ENCODE measurements at places on chromosomes 4 and X.
A peak's percentile ranks its signal among the peaks of the same experiment; 100 is the strongest.

GRCh38 chr4:17206829-17207801 is 304.8 kb downstream of the QDPR start:
- no peak for DNase-seq

DNA sequence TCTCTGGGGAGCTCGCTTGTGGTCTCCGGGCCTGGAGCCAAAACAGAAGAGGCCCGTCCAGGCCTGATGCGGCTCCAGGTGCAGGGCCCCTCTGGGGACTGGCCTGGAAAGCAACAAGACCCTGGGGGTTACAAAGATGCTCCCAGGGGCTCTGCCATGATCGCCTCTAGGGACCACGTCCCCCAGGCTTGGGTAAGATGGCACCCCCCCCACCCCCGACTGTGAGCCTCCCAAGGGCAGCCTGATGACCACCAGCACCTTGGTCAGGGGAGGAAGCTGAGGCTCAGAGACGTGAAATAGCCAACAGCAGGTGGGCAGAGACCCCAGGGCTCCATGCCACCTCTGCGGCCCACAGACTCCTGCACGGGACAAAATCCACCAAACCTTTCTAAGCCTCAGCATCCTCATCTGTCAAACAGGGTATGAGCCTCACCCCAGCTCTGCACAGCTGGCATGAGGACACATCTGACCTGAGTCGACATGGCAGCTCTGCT is 25.4 kb downstream of the C4orf50 start:
- DNase-seq: no peak

- no peak for DNase-seq
Measured at GRCh38 chr4:6446538-6447451, 25.6 kb downstream of the PPP2R2C start.

DNA sequence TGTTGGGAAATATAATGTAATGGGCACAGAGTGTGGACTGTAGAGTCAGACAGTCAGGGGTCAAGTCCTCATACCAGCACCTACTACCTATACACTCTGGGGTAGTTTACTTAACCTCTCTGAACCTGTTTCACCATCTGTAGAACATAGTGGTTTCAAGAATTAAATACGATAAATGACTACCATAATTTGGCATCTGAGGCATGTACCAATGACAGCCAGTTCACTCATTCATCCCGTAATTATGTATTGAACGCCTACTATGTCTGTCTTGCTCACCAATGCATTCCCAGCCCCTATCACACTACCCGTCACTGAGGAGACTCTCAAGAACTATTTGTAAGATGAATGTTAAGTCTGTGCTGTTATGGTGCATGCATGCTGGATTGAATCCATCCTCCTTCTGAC is 2.0 kb upstream of the FGB start:
- DNase-seq: no peak

- DNase-seq: no peak
Measured at GRCh38 chr4:5143940-5144339, 92.7 kb downstream of the STK32B start.

DNA sequence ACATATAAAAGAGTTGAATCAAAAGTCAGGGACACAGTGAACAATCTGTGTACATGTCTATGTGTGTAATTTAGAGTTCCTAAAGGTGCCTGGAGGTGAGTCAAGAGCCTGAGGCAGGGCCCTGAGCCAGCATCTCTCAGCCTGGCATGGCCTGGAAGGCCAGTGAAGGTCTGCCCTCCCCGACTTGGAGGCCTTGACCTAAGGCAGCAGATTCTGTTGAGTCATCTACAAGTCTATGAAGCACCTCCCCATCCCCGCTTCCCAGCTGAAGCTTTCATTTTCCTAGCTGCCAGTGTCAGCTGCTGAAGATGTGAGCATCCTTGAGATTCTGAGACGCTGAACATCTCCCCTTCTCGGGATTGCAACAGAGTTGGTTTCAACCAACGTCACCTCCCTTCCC is 583.9 kb downstream of the BCOR start:
- DNase-seq: no peak

DNA sequence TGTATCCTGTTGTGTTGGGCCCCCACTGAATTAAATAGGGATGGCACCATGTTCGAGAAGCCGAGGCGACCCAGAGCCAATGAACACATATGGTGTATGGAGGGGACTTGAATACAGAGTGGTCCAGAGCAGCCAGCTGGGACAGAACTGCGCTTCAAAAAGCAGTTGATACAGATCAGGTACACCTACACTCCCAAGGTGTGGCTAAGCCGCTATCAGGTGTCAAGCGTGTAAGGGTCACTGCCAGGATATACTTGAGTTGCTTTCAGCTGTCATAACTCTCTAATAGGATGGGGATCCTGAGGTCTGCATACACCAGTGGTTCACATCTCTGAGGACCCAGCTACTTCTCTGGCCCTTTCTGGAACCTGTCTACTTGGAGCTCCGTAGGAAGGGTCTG is 3.2 kb upstream of the WDR1 start:
- DNase-seq: no peak

DNA sequence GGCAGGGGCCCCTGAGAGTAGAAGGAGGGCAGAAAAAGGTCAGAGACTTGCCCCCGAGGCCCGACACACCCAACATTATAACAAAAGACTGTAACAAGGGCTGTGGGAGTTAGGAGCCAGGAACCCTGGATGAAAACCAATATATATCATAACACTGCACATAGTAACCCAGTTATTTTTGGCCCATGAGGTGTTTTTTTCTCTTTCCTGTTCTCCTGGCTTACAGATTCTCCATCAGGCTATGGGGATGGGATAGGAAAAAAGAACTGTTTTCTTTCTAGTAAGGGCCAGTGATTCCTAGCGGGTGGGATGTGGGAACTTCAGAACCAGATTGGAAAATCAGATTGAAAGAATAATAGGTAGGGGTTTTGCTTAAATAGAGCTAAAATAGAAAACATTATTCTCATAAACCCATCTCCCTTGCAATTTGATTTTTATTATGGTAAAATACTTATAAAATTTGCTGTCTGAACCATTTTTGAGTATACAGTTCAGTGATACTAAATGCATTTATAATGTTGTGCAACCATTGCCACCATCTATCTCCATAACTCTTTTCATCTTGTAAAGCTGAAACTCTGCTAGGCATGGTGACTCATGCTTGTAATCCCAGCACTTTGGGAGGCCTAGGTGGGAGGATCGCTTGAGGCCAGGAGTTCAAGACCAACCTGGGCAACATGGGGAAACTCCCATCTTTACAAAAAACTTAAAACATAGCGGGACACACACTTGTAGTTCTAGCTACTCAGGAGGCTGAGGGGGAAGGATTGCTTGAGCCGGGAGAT is 33.5 kb downstream of the SNX25 start:
- DNase-seq: no peak

GRCh38 chr4:184768296-184768695 is 34.4 kb upstream of the CENPU start:
- no peak for DNase-seq

GRCh38 chr4:173272314-173272713 is 61.8 kb downstream of the HMGB2 start:
- no peak for DNase-seq

DNA sequence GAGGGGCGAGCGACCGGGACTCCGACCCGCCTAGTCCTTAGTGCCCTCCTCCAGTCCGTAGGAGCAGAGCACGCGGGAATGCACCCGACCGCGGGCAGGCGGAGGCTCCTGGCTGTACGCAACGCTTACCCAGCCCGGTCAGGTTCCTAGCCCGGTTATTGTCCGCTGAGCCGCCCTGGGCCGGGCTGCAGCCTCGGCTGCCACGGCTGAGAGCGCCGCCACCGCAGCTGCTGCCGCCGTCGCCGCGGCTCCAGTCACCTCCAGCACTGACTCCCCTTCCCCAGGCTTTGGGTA is at the start of gene AMER1:
Gene AMER1 (minus strand): TSS at position 268 of the 294 bp plus-strand sequence. CDS start 12,422 bp downstream, outside the sequence.
- DNase-seq: no peak

GRCh38 chr4:109588176-109588575 is 28.1 kb downstream of the MCUB start:
- DNase-seq: no peak

- DNase-seq: peak; percentile 46
Measured at GRCh38 chrX:103254921-103255493, at the start of gene TCEAL8. TCEAL8 (minus strand) TSS chrX:103255155; CDS start chrX:103253979, 1,176 bp downstream.

GRCh38 chr4:2671267-2671895 is 84.8 kb downstream of the TNIP2 start:
- no peak for DNase-seq

DNA sequence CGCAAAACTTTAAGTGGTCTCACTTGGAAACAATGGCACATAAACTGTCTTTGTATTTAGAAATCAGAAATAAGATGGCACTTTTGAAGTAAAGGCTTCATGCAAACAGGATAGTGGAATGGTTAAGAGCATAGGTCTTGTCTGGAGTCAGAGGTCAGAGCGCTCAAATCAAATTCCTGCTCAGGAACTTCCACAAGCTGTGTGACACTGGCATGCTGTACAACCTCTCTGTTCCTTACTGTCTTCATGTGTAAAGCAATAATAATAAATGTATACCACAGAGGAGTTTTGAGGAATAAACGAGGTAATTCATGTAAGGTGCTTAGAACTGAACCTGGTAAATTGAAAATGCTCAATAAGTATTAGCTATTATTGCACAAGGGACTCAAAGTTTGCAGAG is 43.4 kb upstream of the ACSL4 start:
- DNase-seq: no peak

DNA sequence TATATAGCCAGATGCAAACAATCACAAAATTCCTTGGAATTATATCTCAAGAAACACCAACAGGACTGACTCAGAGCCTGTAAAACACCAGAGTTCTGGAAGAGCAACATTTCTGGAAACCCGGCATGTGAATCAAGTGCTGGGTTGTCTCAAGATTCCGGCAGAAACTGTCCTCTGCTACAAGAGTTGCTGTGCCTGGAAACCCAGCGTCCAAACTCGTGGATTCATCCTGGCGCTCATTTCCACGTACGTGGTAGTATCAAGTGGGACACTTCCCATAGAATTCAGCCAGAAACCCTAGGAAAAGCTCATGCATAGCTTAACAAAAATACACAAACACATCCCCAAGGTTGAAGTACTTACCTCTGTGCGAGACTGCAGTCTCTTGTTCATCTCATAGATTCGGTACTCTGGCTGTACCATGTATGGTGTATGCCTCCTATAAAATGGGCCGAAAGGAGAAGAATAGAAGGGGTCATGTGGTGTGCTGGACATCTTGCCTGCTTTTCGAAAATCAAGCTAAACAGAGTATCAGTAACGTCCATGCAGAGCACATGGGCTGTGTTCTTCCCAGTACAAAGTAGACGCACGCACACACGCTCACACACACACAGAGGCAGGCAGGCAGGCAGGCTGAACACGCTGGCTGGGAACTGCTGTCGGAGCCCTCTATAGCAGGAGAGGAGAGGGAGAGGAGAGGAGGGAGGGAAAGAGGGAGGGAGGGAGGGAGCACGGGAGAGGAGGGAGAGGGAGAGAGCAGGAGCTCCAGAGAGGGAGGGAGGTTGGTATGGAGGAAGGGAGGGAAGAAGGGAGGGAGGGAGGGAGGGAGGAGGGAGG is at the start of gene LDB2:
Gene LDB2 (minus strand): TSS at position 655 of the 837 bp plus-strand sequence.
- no peak for DNase-seq

DNA sequence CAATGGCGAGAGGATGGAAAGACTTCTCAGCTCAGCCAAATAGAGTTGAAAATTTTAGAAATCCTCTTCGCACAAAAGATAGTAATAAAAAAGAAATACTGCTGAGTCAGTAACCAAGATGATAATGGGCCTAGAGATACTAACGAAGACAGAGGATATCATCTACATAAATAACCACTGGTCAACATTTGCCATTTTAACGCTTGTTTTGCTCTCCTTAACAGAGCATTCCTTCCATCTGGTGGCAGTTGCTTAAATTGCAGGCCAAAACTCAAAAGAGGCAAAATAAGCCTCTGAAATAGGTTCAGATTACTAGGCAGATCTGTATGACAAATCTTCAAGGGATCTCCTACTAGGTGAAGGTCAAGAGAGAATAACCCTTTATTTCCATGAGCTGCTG is 51.7 kb upstream of the MCF2 start:
- no peak for DNase-seq

GRCh38 chr4:159547645-159548308 is 444.9 kb downstream of the RAPGEF2 start:
- DNase-seq: no peak

- DNase-seq: peak; percentile 37
Measured at GRCh38 chr4:153207567-153207966, 3.3 kb downstream of the TRIM2 start.

- no peak for DNase-seq
Measured at GRCh38 chr4:14396183-14396582, 606.1 kb upstream of the CPEB2 start.

- DNase-seq: no peak
Measured at GRCh38 chr4:139889901-139890300, 224.3 kb downstream of the MGST2 start.

GRCh38 chr4:7564242-7564641 is 129.5 kb upstream of the PSAPL1 start:
- no peak for DNase-seq

DNA sequence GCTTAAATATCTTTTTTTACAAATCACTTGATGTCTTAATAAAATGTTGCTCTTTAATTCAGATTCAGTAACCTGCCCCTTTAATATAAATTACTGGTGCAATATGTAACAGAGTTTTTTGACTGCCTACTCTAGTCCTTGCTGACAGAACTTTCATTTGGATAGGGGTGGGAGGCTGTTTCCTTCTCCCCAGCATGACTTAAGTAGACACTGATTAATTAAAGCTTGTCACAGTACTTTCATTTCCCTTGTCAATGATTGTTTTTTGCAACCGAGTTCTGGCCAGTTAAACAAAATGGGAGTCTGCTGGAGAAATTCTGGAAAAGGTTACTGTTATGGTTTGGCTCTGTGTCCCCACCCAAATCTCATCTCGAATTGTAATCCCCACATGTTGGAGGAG is 37.3 kb upstream of the BBS12 start:
- no peak for DNase-seq

- no peak for DNase-seq
Measured at GRCh38 chrX:10254739-10255138, 98.0 kb downstream of the CLCN4 start.

- DNase-seq: no peak
Measured at GRCh38 chrX:18252644-18253359, 32.1 kb upstream of the BEND2 start.

GRCh38 chr4:166335256-166335938 is 462.4 kb downstream of the TLL1 start:
- no peak for DNase-seq

DNA sequence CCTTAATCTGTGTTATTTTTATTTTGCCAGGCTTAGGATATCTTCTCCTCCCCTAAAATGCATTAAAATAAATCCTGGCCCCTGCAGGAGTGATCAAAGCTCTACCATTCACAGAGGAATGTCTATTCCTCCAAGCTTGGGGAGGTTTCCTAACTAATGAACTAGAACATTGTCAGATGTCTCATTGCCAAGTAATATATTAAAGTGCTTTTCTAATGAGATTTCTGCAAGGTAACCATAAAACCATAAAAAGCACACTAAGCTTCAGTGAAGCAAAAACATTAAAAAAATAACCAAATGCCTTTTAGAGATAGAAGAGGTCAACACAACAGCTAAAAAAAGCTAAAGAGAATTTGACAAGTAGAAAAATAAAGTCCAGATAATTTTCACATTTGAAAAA is 34.8 kb downstream of the IGFBP7 start:
- no peak for DNase-seq

- no peak for DNase-seq
Measured at GRCh38 chrX:11349661-11350337, 56.6 kb downstream of the AMELX start.

Data from cerebellar nuclear complex (tissue), 1 donor.